ENCODE measurements at places on chromosomes 6 and 20.

DNA sequence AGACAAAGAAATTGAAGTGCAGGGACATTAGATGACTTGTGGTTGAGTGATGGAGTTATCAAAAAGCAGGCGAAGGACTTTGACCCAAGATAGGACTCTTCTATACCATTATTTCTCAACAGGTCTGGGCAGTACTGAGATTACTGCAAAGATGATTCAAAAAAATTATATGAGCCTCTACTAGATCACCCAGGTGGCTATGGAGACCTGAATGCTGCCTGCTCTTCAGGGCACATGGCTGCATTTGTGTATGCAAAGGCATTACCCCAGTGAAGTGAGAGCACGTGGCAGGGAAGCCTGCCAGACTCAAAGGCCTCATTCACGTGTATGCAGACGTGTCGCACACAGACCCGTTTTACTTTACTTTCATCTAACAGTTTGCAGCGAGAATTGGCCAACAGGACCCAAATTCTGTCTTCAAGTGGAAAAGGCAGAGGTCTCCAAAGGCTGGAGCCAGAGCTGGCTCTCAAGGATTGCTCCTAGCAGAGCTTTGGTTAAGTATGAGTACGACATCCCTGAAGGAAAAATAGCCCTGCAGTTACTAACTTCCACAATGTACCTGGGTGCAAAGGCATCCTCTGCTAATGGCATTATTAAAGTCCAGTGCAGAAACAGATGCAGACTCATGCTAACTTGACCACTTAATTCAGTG lies 113.8 kb upstream of the ARMC2 start:
- DNase-seq: no peak

GRCh38 chr20:38197217-38197616 lies 32.1 kb upstream of the TGM2 start:
- DNase-seq: no peak

- no peak for DNase-seq
These were observed 29.6 kb downstream of the SUMO4 start for GRCh38 chr6:149429427-149430360.

DNA sequence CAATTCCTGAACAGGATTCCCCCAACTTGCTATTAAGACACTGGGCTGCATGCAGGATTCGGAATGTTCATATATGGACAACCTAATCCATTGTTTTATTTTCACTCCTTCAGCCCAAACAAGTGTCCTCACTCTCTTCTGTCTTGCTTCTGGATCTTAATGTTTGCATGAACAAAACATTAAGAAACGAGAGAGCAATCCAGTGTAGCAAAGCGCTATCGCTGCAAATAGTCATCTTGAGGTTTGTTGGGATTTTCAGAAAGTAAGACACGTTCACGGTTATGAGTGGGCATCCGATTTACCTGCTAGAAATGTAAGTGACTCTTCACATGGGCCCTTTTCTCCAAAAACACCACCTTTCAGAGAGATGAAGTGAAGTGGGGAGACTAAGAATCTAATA lies 156.4 kb downstream of the MBOAT1 start:
- DNase-seq: no peak

DNA sequence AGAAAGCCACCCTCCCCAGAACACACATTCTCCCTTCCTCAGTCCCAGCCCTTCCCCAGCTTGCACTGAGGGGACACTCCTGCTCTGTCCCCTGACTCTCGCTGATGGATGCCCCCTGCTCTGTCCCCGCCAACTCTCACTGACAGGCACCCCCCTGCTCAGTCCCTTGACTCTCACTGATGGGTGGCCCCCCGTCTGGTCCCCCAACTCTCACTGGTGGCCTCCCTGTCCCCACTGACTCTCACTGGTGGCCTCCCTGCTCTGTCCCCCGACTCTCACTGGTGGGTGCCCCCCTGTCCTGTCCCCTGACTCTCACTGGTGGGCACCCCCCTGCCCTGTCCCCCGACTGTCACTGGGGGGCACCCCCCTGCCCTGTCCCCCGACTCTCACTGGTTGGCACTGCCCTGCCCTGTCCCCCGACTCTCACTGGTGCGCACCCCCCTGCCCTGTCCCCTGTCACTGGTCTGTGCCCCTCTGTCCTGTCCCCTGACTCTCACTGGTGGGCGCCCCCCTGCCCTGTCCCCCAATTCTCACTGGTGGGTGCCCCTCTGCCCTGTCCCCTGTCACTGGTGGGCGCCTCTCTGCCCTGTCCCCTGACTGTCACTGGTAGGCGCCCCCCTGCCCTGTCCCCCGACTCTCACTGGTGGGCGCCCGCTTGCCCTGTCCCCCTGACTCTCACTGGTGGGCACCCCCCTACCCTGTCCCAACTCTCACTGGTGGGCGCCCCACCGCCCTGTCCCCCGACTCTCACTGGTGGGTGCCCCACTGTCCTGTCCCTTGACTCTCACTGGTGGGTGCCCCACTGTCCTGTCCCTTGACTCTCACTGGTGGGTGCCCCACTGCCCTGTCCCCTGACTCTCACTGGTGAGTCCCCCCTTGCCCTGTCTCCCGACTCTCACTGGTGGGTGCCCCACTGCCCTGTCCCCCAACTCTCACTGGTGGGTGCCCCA lies 60.9 kb downstream of the GINS1 start:
- no peak for DNase-seq

DNA sequence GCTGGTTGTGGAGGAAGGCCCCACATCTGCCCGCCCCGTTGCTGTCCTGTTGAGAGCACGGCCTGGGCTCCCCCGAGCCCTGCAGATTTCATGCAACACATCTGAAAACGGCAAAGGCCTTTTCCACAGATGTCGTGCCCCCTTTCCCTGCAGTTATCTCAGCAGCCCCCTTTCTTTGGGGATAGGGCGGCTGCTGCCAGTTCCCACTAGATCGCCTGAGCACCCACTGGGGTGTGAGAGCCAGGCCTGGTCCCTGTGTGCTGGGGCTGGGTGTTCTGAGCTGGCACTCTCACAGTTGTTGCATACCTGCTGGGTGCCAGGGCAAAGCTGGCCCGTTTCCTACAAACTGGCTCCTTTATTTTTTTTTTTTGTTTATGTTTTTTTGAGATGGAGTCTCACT lies 12.3 kb upstream of the MTG2 start:
- DNase-seq: no peak

- no peak for DNase-seq
These were observed 59.5 kb downstream of the BMP6 start for GRCh38 chr6:7785243-7786035.

- no peak for DNase-seq
These were observed 9.7 kb downstream of the MRPL14 start for GRCh38 chr6:44117397-44118128.

GRCh38 chr6:3456395-3456897 lies 404 bp downstream of the SLC22A23 start:
- peak; percentile 61 for DNase-seq

- no peak for DNase-seq
These were observed 115.4 kb downstream of the OPN5 start for GRCh38 chr6:47897247-47897646.

DNA sequence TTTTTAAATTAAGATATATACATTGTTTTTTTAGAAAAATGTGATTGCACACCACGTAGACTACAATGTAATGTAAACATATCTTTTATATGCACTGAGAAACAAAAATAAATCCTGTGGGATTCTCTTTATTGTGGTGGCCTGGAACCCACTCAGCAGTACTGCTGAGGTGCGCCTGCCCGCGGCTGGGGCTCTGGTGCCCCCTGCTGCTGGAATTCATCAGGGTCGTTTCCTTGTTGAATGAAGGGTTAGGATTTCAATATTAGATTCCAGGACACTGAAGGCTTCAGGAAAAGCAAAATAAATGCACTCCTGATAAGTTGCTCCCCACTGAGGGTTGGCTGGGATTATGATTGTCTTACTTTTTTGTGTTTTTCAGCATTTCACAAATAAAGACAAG lies 175.8 kb upstream of the GGTLC1 start:
- no peak for DNase-seq

GRCh38 chr20:53421343-53421742 lies 172.3 kb downstream of the ZNF217 start:
- no peak for DNase-seq

- no peak for DNase-seq
These were observed 611.1 kb upstream of the ARID1B start for GRCh38 chr6:156166093-156166492.

DNA sequence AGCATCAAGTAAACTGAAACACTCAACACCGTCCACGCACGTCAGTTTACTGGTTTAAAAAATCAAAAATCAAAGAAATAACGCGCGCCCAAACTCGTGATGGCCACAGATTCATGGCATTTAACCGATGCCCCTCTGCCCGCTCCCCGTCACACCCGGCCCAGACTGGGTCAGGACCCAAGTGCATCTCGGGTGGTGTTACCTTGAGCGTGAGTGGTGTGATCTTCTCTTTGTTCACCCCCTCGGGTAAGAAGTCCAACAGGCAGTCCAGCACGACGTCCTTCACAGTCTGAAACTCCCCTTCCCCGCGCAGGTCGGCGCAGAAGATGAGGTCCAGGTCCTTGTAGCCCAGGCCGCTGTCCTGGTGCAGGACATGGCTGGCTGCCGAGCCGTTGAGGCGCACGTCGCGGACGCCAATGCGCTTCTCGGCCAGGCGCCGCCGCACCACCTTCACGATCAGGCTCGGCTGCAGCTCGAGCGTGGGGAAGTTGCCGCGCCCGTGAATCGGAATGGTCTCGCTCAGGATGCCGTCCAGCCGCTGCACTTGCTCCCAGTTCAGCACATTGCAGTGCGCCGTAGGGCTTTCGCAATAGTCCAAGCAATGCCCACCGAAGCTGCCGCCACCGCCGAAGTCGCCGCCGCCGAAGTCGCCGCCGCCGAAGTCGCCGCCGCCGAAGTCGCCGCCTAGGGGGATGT lies 945 bp downstream of the TENT5A start:
- peak; percentile 3 for DNase-seq

DNA sequence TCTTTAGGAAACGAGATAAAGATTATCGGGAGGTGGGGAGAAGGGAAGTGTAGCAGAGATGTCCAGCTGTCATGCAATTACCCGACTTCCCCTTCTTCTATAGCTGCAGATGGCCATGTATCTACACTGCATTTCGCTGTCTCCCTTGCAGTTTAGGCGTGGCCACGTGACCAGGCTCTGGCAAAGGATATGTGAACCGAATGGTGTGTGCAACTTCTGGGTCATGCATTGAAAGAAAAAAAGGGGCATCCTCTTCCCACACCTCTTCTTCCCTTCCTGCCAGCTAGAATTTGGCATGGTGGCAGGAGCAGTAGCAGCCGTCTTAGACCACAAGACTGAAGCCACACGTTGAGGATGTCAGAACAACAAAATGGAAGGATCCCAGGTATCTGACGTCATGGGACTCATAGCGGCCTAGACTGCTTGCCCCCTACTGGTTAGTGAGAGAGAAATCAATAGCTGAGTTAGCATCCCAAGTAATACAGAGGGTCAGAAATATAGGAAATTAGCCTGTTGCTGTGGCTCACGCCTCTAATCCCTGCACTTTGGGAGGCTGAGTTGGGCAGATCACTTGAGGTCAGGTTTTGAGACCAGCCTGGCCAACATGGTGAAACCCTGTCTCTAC lies 32.8 kb downstream of the TCF15 start:
- DNase-seq: no peak

All from germinal center (tissue), 1 donor.